ENCODE measurements at places on chromosomes 4 and X. TPM values are rescaled to one million over a fixed set of nuclear protein-coding genes. Genes with fewer than 3 reads are reported as not detected.

DNA sequence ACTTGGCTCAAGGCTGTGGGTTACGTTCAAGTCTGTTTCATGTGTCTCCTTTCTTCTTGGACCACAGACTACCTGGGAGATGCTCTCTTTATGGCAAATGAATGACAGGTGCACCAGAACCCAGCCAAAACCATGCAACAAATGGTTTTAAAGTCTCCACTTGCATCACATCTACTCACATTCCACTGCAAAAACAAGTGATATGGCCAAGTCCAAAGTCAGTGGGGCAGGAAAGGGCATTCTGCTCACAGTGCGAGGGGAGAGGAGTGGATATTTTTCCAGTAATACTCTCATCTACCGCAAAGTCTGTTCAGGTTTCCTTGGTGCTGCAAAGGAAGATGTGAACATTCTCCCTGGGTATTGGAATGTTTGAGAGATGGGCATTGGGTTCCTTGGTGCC, 120.5 kb downstream of the UCHL1 start:
- no peak overlapping the region for H3K4me3 ChIP-seq
- H3K4me1 ChIP-seq, result peaks cover 22% of the 10 kb centered on the region
- no peaks in the 10 kb centered on the region for H3K27me3 ChIP-seq
- H3K36me3 ChIP-seq, result peaks cover 49% of the 10 kb centered on the region
- no peak for DNase-seq
- H3K27ac ChIP-seq, result no peak overlapping the region

KIAA1210 gene
- total RNA-seq, result not detected

DNA sequence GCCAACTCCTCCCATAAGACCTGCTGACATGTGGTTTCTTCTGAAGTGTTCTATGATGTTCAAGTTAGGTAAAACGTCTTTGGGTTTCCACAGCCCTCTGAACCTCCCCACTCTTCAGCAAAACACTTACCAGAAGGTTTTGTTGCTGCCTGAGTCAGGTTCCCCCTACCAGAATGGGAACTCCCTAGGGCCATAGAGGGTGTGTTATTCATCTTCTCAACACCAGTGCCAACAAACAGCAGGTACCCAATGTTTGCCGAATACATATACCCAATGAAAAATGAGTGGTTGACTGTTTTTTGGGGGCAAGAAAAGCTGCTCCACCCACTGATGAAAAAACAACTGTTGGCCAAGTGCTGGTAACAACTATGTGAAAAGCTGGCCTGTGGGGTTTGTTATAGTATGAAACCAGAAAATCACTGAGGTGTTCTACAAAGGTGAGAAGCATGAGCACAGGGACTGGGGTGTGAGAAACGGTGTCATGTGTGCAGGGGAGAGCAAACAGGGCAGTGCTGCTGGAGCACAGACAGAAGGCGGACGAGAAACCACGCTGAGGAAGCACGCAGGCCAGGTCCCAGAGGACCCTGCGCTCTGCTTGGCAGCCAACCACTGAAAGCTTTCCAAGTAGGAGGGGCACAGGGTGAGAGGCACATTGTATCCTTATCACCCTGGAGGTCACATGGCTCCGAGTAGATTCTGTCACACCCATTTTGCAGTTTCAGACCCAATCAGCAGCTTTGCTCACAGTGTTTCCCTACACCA, 28.8 kb downstream of the ATP8A1 start:
- H3K36me3 ChIP-seq, result no peaks in the 10 kb centered on the region
- no peak overlapping the region for H3K27ac ChIP-seq
- no peak for DNase-seq
- no peak overlapping the region for H3K4me3 ChIP-seq

GLRA3 gene
- not detected for total RNA-seq

KDR gene
- 924 TPM for total RNA-seq

- H3K4me3 ChIP-seq, result no peak overlapping the region
- no peaks in the 10 kb centered on the region for H3K36me3 ChIP-seq
- no peak for DNase-seq
- peaks cover 3% of the 10 kb centered on the region for H3K27me3 ChIP-seq
- H3K27ac ChIP-seq, result no peak overlapping the region
Measured at GRCh38 chr4:150609131-150609530, 27.2 kb downstream of the MAB21L2 start.

KCTD8 gene
- 0.62 TPM for total RNA-seq

RTL5 gene
- total RNA-seq, result 8.5 TPM

HERC5 gene
- total RNA-seq, result 9.1 TPM

Measured in endothelial cell (in vitro differentiated cells).